ENCODE measurements at places on chromosomes 5 and 9. TPM values are rescaled to one million over a fixed set of nuclear protein-coding genes. Genes with fewer than 3 reads are reported as not detected.

DNA sequence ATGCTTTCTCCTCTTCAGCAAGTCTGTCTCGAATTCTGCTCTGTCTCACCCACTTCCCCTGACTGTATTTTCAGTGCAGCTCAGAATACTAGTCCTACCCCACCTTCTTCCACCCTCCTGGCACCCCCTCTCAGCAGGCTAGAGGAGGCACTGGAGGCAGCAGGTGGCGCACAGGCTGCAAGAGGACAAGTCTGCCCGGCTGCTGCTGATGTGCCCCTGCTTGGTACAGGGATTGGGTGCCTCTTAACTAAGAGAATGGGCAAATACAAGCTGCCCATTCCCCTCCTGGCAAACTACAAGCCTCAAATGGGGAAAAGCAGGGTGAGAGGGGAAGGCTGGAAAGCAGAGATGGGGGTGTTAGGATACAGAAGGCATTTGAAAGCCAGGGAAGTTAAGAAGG is 5.1 kb downstream of the TLN1 start:
- no peak for DNase-seq

DNA sequence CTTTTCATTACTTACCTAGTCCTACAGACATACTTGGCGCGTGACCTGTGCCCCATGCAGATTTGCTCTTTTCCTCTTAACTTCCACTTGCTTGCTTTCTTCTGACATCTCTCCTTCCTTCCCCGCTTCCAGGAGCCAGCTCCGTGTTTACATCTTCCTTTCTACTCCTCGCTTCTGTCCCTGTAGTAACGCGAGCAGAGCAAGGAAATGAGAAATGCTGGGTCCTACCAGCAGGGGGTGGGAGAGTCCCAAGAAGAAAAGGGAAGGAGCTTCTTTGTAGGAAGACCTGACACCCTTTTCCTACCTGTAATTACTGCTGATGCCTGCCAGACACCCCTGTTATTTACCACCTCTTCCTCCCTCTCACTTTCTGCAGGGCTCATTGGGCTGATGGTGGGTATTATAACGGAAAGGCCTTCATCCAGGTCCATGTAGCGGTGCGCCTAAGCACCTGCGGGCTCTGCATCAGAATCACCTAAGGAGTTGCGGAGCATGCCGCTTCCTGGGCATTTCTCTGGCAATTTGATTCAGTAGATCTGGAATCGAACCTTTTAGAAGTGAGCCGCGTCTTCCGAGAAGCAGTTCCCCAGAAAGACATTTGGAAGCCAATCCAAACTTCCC is 1260.8 kb upstream of the WWC1 start:
- no peak for DNase-seq

Gene PCA3
- polyA plus RNA-seq = 0.41 TPM

Gene FOXD4L3
- 0.28 TPM for polyA plus RNA-seq

Gene CDKN2B
- polyA plus RNA-seq = 0.23 TPM

Gene PLPPR1
- 18.2 TPM for polyA plus RNA-seq

Gene SPDL1
- 24.8 TPM for polyA plus RNA-seq

- DNase-seq = no peak
Observed at GRCh38 chr5:77300451-77300850, 90.0 kb downstream of the PDE8B start.

DNA sequence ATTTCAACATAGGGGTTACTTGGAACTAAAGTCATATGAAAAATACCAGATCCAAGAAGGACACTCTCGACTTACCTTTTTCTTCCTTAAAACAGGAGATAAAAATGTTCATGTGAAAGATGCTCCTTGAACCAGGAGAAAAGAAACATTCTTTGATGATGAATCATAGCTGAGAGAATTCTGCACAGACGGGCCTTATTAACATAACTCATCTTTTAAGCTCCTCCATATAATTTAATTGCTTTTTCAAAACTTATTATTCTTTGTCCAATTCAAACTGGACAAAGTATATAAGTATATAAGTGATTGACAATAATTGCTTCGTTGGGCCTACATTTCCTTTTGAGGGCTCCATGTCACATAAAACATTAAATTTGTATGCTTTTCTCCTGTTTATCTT is 945.2 kb upstream of the C9orf72 start:
- DNase-seq = no peak

- DNase-seq = no peak
Observed at GRCh38 chr5:94505327-94506068, 112.9 kb downstream of the KIAA0825 start.

Gene CRB2
- polyA plus RNA-seq = 0.16 TPM

Gene IL4
- polyA plus RNA-seq = not detected

Gene TRIM7
- polyA plus RNA-seq = 0.24 TPM

GRCh38 chr9:125293134-125293533 is 31.5 kb downstream of the GAPVD1 start:
- DNase-seq = no peak

Data from right lung (tissue), 10 donors.